CD4-positive, alpha-beta T cell treated with Interleukin-2 at 100 ng/mL for 4 hours (primary cell): ENCODE measurements at places on chromosomes 5 and 9.

DNA sequence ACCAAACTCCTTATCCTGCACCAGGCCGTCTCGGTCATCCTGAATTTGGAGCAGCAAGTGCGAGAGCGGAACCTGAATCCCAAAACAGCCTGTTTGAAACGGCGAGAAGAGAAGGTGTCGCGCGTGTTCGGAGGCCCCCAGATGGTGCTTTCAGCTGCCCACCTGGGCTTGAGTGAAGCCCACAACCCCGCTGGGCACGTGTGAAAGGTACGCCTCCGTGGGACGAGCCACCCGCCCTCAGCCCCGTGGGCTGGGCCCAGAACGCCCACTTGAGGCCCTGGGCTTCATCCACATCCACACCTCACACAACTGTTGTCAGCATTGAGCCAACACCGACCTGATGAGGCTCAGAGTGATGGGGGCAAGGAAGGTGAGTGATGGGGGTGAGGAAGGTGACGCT lies 72.8 kb downstream of the INSL6 start:
- DNase-seq, result no peak

DNA sequence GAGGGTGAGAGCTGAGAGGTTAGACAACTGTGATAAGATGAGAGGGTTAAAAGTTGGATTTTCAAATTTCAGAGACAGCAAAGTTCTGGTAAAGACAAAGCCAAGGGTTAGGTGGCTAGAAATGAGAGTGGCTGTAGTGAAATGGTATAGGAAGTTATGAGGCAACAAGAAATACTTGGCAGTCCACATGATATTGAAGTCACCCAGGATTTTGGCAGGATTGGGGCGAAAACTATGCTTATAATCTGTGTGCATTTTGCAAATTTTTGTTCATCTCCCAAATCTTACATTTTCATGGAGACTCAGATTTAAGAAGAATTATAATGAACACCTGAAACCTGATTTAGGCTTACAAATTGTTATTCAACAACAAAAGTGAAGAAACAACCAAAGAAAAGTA lies 35.6 kb downstream of the C9 start:
- no peak for DNase-seq

- DNase-seq, result no peak
Observed at GRCh38 chr9:12538842-12539579, 154.2 kb upstream of the TYRP1 start.

GRCh38 chr5:93577854-93578812 lies 2.9 kb downstream of the NR2F1-AS1 start:
- no peak for DNase-seq

GRCh38 chr5:112253478-112254250 lies 165.4 kb downstream of the EPB41L4A start:
- no peak for DNase-seq
